ENCODE measurements at places on chromosomes 1 and 21.

- no peaks in the 10 kb centered on the region for H3K27me3 ChIP-seq
- H3K4me1 ChIP-seq, result no peaks in the 10 kb centered on the region
- no peaks in the 10 kb centered on the region for H3K36me3 ChIP-seq
Observed at GRCh38 chr1:224957696-224958095, 28.2 kb downstream of the DNAH14 start.

DNA sequence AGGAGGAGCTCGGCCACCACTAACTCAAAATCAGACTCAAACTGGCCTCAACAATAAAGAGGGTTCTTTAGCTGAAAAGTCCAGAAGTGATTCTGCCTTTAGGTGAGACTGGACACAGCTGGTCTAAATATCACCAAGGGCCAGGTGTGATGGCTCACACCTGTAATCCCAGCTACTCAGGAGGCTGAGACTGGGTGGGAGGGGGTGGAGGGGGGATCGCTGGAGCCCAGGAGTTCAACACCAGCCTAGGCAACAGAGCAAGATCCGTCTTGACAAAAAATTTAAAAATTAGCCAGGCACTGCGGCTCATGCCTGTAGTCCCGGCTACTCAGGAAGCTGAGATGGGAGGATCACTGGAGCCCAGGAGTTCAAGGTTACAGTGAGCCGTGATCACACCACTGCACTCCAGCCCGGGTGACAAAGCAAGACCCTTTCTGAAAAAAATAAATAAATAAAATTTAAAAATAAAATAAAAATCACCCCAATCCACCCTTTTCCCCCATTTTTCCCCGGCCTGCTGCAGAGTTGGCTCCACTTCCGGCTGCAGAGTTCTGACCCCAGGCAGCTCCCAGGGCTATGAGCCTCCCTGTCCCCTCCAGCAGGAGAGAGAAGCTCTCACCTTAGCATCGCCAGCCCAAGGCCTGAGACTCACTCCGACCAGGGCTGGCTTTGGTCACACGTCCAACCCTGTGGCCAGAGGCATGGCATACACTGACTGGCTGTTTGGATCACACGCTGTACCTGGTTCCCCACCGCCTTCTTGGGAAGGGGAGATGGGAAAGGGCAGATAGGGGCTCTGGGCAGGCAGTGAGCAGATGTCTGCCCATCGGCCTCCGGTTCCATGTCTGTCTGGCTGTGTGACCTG is 87.3 kb upstream of the IFFO2 start:
- H3K4me1 ChIP-seq, result no peaks in the 10 kb centered on the region
- H3K27me3 ChIP-seq, result no peaks in the 10 kb centered on the region
- H3K36me3 ChIP-seq, result no peaks in the 10 kb centered on the region
- no peak for DNase-seq

DNA sequence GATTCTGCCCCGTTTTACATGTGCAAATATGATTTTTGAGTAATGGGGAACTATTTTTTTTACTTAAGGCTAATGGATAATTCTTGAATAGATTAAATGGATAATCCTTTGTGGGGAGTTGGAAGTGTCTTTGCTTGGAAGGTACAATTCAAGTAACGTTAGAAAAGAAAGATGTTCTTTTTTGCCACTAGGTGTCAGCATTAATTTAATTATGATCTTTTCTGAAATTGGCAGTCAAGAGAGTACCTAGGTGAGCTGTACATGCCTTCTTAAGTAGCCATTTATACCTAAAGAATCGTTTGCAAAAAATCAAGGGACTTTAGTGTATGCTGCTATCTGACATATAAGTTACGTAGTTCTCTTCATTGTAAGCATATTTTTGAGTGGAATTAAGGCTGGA is 2.2 kb downstream of the FBXO28 start:
- H3K27ac ChIP-seq, result no peak overlapping the region
- peaks cover 27% of the 10 kb centered on the region for H3K4me1 ChIP-seq
- H3K4me3 ChIP-seq, result no peak overlapping the region
- DNase-seq, result peak; percentile 71
- H3K36me3 ChIP-seq, result no peaks in the 10 kb centered on the region

GRCh38 chr1:237247442-237247841 is 205.5 kb downstream of the RYR2 start:
- no peaks in the 10 kb centered on the region for H3K36me3 ChIP-seq
- H3K27ac ChIP-seq, result no peak overlapping the region
- DNase-seq, result no peak
- H3K4me3 ChIP-seq, result no peak overlapping the region
- no peaks in the 10 kb centered on the region for H3K4me1 ChIP-seq
- no peaks in the 10 kb centered on the region for H3K27me3 ChIP-seq
